ENCODE measurements at places on chromosomes 4 and X.

DNA sequence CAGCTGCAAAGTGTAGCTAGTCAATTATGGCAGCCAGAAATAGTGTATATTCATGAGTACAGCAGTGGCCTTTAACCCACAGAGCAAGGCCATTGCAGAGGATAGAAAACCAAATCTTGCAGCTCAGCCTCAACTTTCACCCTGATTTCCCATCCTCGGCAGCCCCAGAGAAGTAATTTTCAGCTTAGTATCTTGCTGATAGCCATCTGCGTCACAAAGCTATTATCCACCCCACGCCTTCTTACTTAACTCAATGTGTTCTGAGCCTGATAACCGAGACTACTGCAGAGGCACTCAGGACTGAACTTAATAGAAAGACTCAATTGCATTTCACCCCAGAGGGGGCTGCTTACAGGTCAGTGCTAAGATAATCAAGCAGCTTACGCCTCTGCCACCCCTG is 174.5 kb upstream of the MAOA start:
- no peak for DNase-seq

DNA sequence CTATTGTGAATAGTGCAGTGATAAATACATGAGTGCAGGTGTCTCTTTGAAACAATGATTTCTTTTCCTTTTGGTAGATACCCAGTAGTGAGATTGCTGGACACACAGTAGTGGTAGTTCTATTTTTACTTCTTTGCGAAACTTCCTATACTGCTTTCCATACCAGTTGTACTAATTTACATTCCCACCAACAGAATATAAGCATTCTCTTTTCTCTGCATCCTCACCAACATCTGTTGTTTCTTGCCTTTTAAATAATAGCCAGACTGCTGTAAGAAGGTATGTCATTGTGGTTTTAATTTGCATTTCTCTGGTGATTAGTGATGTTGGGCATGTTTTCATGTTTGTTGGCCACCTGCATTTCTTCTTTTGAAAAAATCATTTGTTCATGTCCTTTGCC is 105.9 kb downstream of the COL4A6 start:
- DNase-seq: no peak

GRCh38 chrX:54754854-54755253 is 43.2 kb downstream of the ITIH6 start:
- DNase-seq: no peak

GRCh38 chrX:109190542-109190941 is 291.3 kb downstream of the GUCY2F start:
- no peak for DNase-seq

- DNase-seq: no peak
Observed at GRCh38 chr4:120053911-120054310, 12.7 kb downstream of the MAD2L1 start.

- no peak for DNase-seq
Observed at GRCh38 chrX:146409528-146409927, 400.0 kb upstream of the CXorf51B start.

DNA sequence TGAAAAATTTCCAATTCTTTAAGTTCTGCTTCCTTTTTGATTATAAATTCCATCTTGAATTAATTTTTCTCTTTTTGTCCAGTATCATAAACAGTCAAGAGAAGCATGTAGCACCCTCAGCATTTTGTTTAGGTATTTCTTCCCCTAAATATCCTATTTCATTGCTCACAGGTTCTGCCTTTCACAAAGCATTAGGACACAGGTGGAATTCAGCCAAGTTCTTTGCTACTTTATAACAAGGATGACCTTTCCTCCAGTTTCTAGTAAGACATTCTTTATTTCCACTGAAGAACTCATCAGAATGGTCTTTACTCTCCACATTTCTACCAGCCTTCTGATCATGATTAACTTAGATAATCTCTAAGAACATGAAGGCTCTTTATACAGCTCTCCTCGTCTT is 7.4 kb downstream of the SLC9B1 start:
- DNase-seq: no peak

GRCh38 chrX:49184294-49185281 is 1.6 kb downstream of the PRICKLE3 start:
- DNase-seq: peak; percentile 77

GRCh38 chr4:152957437-152958171 is 21.5 kb downstream of the FHDC1 start:
- no peak for DNase-seq

DNA sequence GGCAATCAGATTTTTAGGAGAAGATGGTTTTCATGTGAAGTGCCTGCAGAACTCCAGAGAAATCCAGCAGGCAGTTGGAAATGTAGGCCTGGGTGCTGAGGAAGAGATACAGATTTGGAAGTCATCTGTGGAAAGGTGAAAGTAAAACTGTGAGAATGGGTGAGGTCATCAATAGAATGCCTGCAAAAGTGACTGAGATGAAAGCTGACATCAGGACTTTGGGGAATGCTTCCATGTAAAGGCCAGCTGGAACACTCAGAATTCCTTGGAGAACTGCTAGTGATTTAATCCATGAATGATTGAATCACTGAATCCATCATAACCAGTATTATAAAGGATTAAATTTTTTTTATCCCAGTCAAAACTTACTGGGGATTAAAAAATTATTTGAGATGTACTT is 124.5 kb upstream of the GIMD1 start:
- DNase-seq: no peak

DNA sequence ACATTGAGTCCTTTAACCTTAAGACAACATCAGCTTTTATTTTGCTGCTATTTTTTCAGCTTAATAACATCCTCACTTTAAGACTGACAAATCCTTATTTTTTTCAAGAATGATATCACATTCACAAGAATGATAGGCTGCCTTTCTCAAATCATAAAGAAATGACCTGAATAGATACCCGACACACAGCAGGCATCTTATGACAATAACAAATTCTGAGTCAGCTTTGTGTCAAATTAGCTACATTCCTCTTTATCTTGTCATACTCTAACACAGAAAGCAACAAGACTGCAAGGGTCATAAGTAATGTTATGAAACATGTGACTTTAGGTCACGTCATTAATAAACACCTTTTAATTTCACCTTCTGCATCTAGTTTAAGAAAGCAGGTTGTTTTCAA is 2387.6 kb downstream of the PCDH7 start:
- no peak for DNase-seq

GRCh38 chrX:45454290-45454689 is 253.6 kb upstream of the DIPK2B start:
- no peak for DNase-seq

- no peak for DNase-seq
Observed at GRCh38 chrX:68511255-68511654, 12.4 kb downstream of the YIPF6 start.

DNA sequence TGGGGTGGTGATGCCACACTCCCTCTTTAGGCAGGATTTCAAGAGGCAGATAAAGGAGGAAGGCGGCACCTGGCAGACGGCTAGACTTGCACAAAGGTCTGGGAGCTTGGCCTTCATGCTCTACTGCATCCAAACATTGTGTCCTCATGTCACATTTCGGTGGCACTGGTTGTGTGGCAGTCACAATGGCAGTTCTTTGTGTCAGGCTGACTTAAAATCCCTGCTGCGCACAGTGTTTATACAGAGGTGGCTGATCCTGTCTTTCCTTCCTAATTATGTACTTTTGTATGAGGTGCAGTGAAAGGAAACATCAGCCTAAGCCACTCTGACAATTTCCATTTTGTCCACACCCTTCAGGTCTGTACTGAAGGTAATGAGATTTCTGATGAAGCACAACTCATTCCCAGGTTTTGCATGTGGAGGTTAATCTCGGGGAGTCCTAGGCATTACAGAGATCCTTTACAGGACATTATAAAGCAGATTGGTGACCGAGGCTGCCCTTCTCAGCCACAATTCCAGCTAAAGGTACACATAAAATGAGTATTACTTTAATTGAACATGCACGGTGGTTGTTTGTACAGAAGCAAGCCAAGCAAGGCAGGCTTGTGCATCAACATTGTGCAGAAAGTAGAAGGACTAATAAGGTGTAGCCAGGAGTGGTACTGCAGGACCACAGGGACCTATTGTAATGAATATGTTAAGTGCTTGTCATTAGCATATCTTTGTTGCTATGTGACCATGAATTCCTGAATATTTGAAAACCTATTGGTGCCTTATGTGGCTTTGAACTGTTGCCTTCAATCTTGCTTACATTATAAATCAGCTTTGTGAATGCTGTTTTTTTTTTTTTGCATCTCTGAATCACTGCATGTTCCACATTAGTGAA is 147.6 kb downstream of the STK32B start:
- DNase-seq: no peak

DNA sequence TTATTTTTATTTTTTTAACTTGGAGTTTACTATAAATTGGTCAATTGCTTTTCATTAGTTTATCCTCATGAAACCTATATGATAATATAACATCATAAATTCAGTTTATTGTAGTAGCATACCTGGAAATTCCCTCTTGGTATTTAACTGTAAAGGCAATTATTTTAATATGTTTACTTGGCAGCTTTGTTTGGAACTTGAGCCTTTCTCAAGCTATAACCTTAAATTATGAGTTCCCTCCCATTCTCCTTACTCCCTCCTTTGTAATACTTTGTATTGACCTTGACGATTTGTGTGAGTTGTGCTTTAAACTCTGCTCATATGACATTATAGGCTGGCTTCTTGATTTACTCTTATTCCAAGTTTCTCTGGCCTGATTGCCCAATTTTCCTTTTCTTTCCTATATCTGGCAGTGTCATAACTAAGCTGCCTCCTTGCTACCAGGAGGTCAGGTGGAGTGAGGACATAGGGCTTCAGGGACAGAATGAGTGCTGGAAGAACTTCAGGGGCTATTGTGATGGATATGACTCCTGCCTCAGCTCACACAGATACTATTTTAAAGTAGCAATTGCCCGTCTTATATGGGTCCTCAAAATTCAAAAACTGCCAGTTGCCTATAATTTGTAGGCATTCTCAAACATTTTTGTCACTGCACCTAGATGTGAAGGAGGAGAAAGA is 77.7 kb downstream of the RAP1GDS1 start:
- DNase-seq: no peak

DNA sequence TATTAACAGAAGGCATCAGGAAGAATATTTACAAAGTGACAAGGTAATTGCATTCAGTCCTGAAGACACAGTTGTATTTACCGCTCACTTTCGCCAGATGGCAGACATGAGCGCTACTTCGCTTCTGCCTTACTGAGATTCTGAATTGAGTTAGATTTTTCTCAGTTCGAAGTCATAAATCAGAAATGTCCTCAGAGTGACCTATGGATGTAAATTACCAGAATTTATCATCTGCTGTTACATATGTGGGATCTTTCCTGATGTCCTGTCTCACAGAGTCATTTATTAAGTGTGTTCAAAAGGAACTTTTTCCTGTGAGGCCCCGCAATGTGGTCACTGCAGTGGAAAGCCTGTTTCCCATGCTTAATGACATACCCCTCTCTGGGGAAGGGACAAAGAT is 97.3 kb upstream of the DCLK2 start:
- DNase-seq: peak; percentile 68

GRCh38 chrX:12920990-12921389 is 14.6 kb downstream of the TLR8 start:
- DNase-seq: no peak

- no peak for DNase-seq
Observed at GRCh38 chrX:68490644-68491043, 8.2 kb upstream of the YIPF6 start.

DNA sequence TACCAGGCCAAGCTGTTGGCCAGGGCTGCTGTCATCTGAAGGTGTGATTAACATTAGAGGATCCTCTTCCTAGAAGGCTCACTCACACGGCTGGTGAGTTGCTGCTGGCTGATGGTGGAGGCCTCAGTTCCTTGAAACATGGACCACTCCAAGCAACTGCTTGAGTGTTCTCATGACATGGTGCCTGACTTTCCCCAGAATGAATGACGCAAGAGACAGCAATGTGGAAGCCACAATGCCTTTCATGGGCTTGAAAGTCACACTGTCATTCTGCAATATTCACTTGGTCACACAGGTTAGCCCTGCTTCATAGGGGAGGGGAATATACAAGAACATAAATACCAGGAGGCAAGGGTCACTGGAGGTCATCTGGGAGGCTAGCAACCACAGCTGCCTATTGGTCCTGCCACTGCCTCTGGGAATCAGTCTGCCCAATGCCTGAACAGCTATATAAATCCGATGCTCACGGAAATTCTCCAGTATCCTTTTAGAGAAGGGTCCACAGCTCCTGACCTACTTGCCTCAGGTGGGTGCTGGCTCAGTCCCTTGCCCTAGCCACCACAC is 97.1 kb upstream of the MAML3 start:
- DNase-seq: no peak

GRCh38 chr4:89119836-89120235 is 8.5 kb downstream of the TIGD2 start:
- no peak for DNase-seq

Data from right hindlimb (tissue), 1 donor.